Choroid plexus epithelial cell (primary cell): ENCODE measurements at places on chromosomes 3 and 15.

GRCh38 chr3:178714925-178715832 is 178.9 kb downstream of the KCNMB2 start:
- no peak for DNase-seq

DNA sequence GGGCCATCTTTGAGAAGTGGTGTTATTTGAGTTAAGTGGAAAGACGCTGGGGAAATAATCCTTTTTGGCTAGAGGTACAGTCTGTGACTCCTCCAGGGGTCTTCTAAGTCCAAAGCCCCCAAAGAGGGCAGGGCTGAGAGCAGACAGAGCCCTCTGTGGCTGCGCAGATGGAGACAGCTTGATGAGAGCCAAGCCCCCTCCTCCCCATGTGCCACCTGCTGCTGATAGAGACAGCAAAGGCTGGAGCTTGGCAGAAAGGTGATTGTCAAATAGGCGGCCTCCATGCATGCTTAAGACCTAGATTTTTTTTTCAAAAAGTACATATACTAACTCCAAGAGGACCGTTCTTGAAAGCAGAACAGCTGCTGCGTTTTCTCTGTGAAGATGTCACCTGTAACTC is 72.4 kb downstream of the CRYGS start:
- no peak for DNase-seq

DNA sequence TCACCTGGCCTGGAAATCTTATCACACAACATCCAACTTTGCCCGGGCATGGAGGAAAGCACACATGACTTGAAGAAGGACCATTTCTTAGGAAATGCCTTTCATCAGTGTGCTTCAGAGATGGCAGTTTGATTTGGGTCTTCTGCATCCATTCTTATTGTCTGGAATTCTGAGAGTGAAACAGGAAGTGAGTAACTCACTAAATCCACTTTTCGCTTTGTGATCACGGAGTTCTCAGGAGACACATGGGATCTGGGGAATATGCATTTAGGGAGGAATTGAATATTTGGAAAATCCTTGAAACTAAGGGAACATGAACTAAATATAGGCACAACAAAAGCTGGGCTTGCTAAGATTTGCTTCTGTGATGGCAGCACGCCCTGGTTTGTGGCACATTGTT is 212.5 kb upstream of the FEZF2 start:
- no peak for DNase-seq

- DNase-seq: no peak
Observed at GRCh38 chr15:69046781-69047180, 32.3 kb downstream of the NOX5 start.

- DNase-seq: no peak
Observed at GRCh38 chr3:196177567-196177966, 33.6 kb downstream of the ZDHHC19 start.

- DNase-seq: no peak
Observed at GRCh38 chr15:40110866-40111550, 2.3 kb upstream of the BMF start.
